ENCODE measurements at places on chromosomes 7 and 10. TPM values are rescaled to one million over a fixed set of nuclear protein-coding genes. Genes with fewer than 3 reads are reported as not detected.

- DNase-seq: no peak
Measured at GRCh38 chr7:99469381-99470065, 3.2 kb upstream of the ZNF789 start.

DNA sequence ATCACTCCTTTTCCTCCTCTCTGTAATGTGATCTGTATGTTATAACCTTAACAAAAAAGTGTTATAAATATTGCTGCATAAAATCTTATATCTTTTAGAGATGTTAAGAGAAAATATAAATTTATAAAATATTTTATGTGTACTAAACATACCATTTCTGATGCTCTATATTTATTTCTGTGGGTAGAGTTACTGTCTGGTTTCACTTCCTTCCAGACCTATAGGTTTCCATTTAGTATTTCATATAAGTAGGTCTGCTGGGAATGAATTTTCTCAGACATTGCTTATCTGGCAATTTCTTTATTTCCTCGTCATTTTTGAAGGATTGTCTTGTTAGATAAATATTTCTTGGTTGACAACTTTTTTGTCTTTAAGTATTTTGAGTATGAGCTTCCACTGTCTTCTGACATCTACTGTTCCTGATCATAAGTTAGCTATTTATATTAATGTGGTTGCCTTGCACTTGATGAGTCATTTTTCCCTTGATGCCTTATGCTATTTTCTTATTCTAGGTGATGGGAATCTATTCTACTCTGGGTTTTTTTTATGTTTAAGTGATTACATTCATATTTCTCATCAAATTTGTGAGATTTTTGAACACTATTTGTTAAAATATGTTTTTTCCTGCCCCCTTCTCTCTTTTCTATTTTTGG is 11.2 kb upstream of the THSD7A start:
- no peak for DNase-seq

DNA sequence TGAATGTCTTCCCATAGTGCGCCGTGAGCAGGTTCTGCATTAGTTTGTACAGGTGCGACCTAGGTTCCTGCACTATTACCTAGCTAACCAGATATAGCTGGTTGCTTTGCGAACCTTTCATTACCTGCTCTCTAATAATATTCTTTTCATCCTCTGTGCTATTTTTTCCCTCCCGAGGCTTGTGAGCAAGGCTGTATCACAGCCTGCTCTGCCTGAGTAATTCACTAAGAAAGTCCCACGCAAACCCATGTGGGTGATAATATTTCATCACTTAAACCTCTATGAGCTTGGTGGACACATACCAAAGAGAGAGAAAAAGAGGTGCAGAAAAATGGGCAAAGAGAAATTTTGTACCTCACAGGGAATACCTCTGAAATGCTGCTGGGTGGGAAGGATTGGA is 8.4 kb downstream of the INHBA start:
- DNase-seq: no peak

The FAS gene
- 95.8 TPM for total RNA-seq

DNA sequence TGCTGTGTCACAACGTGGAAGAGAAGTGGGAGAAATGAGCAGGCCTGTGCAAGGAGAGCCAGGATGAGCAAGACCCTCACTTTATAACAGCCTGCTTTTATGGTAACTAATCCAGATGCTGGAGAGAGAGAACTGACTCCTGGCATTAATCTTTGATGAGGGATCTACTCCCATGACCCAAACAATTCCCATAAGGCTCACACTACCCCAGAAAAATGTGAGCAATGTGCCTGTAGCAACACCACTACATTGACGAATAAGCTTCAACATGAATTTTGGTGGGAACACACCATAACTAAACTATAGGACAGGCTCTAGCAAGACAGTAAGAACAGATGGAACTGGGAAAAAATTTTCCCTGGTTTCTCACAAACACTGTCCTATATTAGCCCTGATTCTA is 173.6 kb upstream of the PRSS58 start:
- no peak for DNase-seq

DNA sequence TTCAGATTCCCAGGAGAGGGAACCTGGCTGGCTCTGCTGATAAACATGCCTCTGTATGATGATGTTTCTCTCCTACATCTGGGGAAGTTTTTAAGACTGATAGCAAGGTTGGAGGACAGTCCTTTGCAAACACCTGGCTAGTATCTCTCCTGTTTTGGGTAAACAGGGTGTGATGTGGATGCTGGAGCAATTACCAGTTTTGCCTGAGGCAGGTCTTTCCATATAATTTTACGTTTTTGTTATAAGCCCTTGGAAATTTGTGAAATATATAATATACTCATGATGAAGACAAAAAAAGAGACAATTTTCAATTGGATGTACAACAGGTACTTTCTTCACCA is 138.6 kb downstream of the ADAM22 start:
- no peak for DNase-seq

DNA sequence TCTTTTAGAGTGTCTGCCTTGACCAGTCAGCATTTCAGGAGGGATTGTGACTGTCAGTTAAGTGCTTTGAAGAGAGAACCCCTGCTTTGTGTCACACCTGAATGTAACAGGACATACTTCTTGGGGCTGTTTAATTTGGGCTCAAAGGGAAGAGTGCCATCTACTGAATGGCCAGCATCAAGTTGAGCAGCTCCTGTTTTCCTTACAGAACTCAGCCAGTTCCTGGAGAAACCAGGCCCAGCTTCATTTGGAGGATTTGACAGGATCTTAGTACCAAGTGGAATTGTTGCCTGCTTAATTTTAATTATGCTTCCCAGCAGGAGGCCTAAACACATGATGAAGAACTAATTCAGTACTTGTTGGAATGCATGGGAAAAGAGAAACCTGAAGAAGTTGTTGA is 8.3 kb downstream of the ADD3 start:
- peak; percentile 26 for DNase-seq

DNA sequence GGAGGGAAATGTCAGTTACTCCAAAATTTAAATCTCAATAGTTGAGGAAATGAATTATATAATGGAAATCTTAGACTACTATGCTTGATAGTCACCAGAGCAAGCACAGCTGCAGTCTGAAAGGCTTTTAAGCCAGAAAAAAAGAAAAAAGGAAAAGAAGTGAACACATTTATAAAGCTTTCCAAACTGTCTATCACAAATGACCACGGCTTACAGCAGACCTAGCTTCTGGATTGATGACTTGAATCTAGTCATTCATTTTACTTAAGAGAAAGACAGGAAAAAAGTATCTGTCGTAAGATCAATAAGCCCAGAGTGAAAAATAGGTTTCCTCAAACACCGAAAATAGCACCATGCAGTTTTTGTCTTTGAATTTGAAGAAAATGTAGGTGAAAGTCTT is 67.9 kb upstream of the OGDHL start:
- DNase-seq: no peak

DNA sequence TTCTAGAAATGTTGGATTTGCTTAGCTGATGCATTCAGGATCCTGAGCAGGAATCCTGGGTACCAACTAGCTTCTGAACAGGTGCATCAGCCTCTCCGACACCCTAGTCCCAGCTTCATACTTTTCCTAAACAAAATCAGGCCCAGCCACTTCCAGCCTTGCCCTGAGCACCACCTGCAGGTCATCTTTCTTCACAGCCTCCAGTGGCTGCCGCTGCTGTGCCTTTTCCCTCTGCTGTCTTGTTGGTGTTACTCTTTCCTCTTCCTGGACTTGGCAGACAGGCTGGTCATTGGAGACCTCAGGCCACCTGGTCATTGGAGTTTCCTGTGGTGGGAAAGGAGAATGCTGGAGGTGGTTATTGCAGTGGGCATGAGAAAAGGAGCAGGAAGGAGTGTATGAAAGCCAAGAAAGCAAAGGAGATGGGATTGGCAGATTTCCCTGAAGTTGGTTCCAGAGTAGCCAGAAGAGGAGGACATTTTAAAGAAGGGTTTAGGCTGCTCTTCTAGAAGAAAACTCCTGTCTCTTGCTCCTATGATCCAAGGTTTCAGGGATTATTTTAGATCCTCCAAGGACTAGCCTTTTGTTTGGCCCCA is 48.2 kb upstream of the NFKB2 start:
- peak; percentile 46 for DNase-seq

DNA sequence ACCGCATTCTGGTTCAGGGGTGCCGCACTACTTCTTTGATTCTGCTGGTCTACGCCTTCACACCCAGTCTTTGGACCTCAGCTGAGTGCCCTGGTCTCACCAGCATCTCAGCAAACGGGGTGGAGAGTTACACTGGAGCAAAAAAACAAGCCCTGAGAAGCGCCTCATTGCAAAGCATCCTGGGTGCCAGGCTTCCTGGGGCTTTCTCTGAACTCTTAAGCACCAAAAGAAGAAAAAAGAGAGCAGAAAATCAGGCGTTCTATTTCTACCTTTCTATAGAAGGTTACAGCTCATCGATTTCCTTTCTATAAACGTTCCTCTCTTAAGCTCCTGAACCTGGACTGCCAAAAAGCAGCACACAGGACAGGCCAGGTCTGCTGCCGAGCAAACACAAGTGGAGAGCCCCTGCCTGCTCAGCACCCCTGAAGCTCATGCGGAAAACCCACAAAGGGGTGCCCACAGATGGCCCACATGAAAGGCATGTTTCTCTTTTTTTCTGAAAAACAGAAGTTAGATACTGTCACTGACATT is 217.9 kb downstream of the SFMBT2 start:
- no peak for DNase-seq

- DNase-seq: no peak
Measured at GRCh38 chr7:132881317-132881716, 200.6 kb downstream of the CHCHD3 start.

DNA sequence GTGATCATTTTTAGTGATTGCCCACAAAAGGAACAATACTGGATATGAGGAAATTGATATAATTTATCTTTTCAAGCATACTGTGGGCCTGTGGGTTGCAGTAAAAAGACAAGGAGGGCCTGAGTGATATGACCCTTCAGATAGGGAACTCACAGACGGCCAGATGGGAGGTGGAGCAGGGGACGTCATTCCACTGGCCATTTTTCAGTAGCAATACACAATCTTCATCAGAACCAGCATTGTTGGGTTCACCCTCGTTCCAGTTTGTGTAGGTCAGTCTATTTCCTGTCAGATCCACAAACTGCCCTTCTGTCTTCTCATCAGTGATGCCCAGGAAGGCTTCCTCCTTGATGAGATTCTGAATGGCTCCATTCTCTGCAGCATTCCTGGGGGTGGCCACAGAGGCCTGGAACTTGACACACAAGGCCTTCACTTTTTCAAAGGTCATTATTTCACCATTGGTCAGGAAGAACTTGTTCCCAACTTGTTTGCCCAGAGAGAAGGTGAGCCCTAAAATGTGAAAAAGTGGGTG is 4.5 kb downstream of the MBL2 start:
- no peak for DNase-seq

GRCh38 chr7:142927085-142927745 is 6.3 kb downstream of the TRPV5 start:
- no peak for DNase-seq

The FEZF1 gene
- not detected for total RNA-seq

The TMEM130 gene
- 0.26 TPM for total RNA-seq

DNA sequence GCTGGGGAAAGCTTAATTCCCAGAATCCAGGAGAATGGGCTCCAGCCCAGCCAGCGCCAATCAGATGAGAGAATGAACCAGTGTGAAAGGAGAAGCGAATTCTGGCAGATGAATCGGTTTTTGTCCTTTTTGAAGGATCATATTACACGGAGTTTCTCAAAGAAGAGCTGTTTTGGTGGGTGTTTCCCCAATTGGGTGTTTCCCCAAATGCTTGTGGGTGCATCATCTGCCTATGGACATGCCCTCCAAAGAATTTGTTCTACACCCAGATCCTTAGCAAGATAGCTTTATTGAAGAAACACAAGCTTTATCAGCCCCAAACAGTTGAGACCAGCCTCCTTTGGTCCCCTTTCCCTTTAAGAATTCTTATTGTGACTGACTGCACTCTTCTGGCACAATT is 186.5 kb upstream of the GPR26 start:
- DNase-seq: no peak

DNA sequence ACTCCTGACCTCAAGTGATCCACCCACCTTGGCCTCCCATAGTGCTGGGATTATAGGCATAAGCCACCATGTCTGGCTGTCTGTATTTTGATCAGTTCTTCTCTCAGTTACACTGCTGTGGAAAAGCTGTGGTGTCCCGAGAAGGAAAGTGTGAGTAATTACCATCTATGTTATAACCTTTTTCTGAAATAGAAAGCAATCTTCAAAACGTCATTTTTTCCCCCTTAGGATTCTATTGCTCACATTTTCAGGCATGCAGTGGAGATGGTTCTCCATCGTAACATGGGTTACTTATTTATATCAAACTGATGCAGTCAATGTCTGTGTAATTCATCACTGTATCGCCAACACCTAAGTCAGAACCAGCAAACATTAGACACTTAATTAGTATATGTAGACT is 103.5 kb upstream of the FAM3C start:
- no peak for DNase-seq

- no peak for DNase-seq
Measured at GRCh38 chr10:103843045-103843444, 12.3 kb downstream of the SH3PXD2A start.

- DNase-seq: no peak
Measured at GRCh38 chr7:113331155-113331898, 213.0 kb upstream of the SMIM30 start.

GRCh38 chr10:17387861-17388503 is 66.4 kb downstream of the ST8SIA6 start:
- DNase-seq: no peak

DNA sequence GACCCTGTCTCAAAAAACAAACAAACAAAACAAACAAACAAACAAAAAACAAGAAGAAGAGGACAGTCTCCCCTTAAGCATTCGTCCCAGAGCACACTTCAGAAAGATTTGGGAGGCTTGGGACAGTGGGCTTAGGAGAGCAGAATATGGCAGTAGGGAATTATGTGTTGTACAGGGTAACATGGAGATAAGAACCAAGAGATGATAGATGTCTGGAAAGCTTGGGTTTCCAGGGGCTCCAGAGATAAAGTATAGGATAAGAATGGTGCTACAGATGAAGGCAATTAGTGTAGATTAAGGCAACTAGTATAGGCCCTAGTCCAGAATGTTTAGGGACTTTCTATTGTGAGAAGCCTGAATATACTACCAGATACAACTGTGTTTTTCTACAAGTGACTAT is 934.9 kb upstream of the AUTS2 start:
- DNase-seq: no peak

GRCh38 chr7:2824026-2824677 is 20.0 kb downstream of the GNA12 start:
- DNase-seq: no peak

The ZNF503 gene
- 8.2 TPM for total RNA-seq

GRCh38 chr7:45584261-45585210 is 10.4 kb downstream of the ADCY1 start:
- DNase-seq: no peak

The WDR91 gene
- 17.5 TPM for total RNA-seq

The ITIH5 gene
- total RNA-seq: 49.3 TPM

The SVOPL gene
- not detected for total RNA-seq

GRCh38 chr7:42070068-42070467 is 166.9 kb downstream of the GLI3 start:
- peak; percentile 72 for DNase-seq

The FRMD4A gene
- 26.9 TPM for total RNA-seq

GRCh38 chr7:17706734-17707133 is 233.6 kb downstream of the SNX13 start:
- peak; percentile 66 for DNase-seq

- DNase-seq: no peak
Measured at GRCh38 chr7:117076426-117076943, 123.2 kb downstream of the ST7 start.

Data from fibroblast of lung (primary cell).